ENCODE measurements at places on chromosomes 5 and 9.

DNA sequence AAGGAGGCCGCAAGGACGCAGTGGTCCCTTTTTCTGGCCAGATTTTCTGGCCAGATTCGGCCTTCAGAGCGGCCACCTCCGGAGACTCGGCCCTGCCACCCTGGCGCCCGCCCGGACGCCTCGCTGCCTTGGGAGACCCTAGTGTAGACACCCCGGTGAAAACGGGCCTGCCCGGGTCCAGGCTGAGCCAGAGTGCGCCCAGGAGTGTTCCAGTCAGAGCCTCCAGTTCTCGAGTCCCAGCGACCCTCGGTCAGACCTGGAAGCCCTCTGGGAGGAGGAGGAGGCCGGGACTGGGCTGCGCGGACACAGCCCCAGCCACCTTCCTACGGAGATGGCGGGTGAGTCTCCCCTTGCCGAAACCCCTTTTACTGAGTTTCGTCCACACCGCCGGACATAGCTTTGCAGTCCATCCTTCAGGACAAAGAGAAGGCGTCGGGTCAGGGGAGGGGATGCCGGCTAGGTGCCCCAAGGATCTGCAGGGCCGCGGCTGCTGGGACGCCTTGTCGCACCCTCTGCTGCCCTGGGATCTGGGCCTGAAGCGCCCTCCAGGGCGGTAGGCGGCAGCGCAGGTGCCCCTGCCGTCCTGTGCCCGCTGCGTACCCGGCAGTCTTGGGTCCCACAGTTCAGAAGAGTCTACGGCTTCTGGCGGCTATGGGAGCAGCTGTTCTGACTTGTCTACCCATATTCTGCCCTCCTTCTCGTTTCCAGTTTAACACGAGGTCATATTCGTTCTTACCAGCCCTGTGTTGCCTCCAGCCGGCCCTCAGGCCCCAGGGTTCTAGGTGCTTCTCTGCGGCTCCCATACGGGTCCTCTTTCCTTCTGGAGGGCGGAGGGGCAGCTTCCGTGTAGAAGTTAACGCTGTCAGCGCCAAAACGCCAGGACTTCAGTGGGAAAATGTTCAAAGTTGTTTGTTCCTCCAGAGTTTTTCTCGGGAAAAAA is 1771.7 kb upstream of the CDH9 start:
- DNase-seq, result no peak

DNA sequence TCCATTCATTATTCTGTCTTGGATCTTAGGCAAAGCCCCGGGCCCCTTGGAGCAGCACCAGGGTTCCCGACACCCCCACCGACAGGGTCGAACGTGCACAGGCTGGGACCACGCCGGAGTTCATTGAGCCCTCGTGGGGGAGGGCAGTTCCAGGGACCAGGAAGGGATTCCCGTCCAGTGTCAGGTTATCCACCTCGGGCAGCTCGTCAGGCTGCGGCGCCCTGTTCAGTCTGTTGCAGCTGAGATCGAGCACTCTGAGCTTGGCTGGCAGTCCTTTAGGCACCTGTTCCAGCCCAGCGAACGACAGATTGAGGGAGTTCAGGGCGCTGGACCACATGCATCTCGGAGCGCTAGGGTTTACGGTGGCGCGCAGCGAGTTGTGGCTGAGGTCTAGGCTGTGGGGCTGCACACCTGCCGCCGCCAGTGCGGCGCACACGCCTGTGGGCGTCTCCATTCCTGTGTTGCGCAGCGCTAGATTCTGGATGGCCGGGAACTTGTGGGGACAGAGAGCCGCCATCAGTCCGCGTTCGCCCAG is 1.1 kb downstream of the CD14 start:
- DNase-seq, result peak; percentile 4

DNA sequence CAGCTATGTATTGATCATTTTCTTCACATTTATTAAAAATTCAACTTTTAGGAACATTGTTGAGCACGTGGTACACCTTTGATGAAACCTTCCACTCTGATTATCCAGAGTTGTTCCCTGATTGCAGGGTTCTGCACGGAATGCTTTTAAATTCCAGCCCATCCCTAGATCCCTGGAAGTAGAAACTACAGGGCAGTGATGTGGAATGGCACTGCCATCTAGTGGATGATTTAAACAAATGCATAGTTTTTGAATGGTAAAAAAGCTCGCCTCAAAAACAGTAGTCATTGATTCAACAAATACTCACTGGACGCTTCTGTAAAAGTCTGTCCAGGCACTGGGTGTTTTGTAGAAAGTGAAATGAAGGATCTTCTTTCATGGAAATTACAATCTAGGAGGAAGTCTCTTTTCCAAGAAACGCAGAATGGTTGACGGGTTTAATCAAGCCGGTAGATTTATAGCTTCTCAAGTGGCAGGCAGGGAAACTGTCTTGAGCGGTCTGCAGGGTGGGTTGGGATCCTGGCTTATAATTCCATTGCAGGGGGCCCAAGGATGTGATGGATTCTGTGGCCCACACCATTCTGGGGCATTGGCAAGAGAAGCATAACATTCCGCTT is 118.4 kb downstream of the ARHGAP26 start:
- DNase-seq, result peak; percentile 65

- no peak for DNase-seq
Measured at GRCh38 chr5:128493657-128494329, 44.3 kb downstream of the FBN2 start.

- DNase-seq, result no peak
Measured at GRCh38 chr9:135883410-135884089, 23.8 kb downstream of the CAMSAP1 start.

- DNase-seq, result peak; percentile 70
Measured at GRCh38 chr9:136694163-136694871, 7.1 kb upstream of the AGPAT2 start.

All from myocyte (in vitro differentiated cells).